ENCODE measurements at places on chromosomes 3 and 15. TPM values are rescaled to one million over a fixed set of nuclear protein-coding genes. Genes with fewer than 3 reads are reported as not detected.

Gene TSPAN3
- total RNA-seq: 24.9 TPM

Gene LRRN1
- 0.49 TPM for total RNA-seq

Gene ZFYVE19
- total RNA-seq: 17.0 TPM

Gene TNFAIP8L3
- not detected for total RNA-seq

Gene RARB
- total RNA-seq: not detected

Gene CCR2
- not detected for total RNA-seq

Gene CLEC3B
- not detected for total RNA-seq

Gene CPLX3
- not detected for total RNA-seq

Gene ZPLD1
- not detected for total RNA-seq

Gene SLC35G2
- total RNA-seq: not detected

Gene GABRA5
- total RNA-seq: not detected

Gene GOLGA8S
- total RNA-seq: 0.05 TPM

Gene SNX22
- total RNA-seq: 0.47 TPM

Gene TRPM7
- 32.7 TPM for total RNA-seq

Gene EFHB
- total RNA-seq: 1.2 TPM

Gene USF3
- 7.9 TPM for total RNA-seq

Gene TMEM45A
- 0.21 TPM for total RNA-seq

Gene CNTN3
- total RNA-seq: not detected

Gene MESP2
- total RNA-seq: not detected

Gene IQCF5
- not detected for total RNA-seq

Gene ARHGAP31
- total RNA-seq: 3.7 TPM

Gene C3orf85
- not detected for total RNA-seq

Gene RASGRP1
- total RNA-seq: 44.9 TPM

Gene ITGB5
- 0.31 TPM for total RNA-seq

Gene SH2D7
- total RNA-seq: not detected

Gene LRTM1
- not detected for total RNA-seq

Gene XCR1
- not detected for total RNA-seq

Gene GOLGA8H
- total RNA-seq: not detected

Gene PRSS50
- total RNA-seq: not detected

- peak; percentile 78 for DNase-seq
These were observed 12.2 kb upstream of the SACM1L start for GRCh38 chr3:45677033-45677446.

GRCh38 chr3:192818126-192818525, 90.8 kb upstream of the FGF12 start:
- DNase-seq: no peak

- no peak for DNase-seq
These were observed 19.0 kb upstream of the IL1RAP start for GRCh38 chr3:190494907-190495306.

DNA sequence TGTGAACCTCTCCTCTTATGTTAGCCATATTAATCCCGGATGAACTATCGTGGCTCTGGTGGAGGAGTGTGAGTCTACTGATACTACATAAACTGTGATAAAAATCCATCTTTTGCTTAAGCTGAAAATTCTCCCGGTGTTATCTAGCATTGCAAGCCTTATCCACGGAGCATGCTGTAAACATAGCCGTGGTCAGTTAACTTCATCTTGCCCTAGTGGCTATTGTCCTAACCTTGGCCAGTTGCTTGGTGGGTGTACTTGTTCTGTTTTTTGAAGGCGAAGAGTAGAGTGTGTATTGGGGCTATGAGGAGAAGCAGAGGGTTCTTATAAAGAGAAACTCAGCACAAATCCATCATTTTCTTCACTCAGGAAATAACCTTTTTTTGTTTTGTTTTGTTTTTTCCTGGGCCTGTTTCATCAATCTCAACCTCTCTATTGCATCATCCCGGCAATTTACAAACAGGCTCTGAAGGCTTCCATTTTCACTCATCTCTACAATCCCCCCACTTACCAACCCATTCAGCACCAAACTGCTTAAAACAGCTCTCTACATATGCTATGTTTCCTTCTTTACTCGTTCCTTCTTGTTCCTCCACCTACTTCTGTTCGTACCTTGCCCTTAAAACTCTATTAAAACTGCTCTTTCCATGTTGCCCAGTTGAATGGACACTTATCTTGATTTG, 135.5 kb upstream of the PTX3 start:
- DNase-seq: no peak

DNA sequence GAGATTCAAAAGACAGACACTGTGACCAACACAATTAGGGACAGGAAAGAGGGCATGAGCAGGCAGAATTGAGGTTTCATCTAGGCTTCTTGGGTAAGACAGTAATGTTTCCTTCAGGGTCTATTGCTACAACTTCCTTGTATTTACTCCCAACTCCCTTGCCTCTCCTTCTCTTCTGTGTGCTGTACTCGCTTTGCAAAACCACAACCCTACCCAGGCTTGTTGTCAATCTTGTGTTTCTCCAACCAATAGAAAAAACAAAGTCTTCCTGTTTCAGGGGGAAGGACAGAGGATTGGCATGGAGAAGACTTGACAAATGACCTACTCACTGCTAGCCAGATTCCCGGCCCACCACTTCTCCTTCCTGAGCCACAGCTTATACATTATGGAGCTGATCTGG, 36.3 kb upstream of the MASP1 start:
- no peak for DNase-seq

GRCh38 chr3:133915685-133916658, 20.3 kb upstream of the RAB6B start:
- no peak for DNase-seq

- DNase-seq: no peak
These were observed 101.5 kb upstream of the SLC6A6 start for GRCh38 chr3:14300721-14301399.

DNA sequence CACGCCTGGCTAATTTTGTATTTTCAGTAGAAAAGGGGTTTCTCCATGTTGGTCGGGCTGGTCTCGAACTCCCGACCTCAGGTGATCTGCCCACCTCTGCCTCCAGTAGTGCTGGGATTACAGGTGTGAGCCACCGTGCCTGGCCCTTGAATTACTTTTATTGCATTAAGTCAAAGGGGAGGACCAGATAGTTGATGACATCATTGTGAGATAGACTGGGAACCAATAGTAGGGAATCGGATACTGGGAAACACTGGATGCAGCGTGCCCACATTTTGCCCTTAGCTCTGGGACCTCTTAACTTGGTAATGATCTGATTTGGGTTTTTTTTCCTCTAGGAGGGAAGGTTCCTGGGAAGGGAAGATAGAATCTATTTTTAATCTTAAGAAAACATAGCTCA, 19.2 kb downstream of the DAG1 start:
- DNase-seq: no peak

- no peak for DNase-seq
These were observed 241.9 kb upstream of the PEX5L start for GRCh38 chr3:180278583-180279188.

- DNase-seq: peak; percentile 16
These were observed 78.3 kb upstream of the ALDH1L1 start for GRCh38 chr3:126258670-126259069.

- no peak for DNase-seq
These were observed 171.5 kb downstream of the RPLP1 start for GRCh38 chr15:69624155-69624520.

- DNase-seq: no peak
These were observed 18.6 kb downstream of the ARRDC4 start for GRCh38 chr15:97979140-97979520.

DNA sequence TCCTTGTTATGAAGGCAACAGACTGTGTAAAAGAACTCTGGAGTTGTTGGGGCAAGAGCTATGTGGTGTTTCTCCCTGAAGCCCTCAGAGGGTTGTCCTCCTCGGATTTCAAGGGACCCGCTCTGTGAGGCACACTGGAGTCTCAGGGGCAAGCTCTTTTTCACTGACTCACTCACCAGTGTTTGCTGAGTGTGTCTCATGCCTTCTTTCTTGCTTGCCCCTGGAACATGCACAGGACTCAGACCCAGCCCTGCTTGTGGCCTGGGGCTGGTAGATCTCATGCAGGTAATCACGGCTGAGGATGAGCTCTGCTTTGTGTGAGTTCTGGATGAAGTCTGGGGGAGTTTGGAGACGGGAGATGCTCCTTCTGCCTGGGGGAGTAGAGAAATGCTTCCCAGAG, 93.7 kb downstream of the CACNA1D start:
- no peak for DNase-seq

GRCh38 chr3:112770032-112770626, 76.5 kb downstream of the CD200R1L start:
- DNase-seq: peak; percentile 57

GRCh38 chr3:127107002-127107401, 85.9 kb upstream of the PRR23E start:
- no peak for DNase-seq

GRCh38 chr3:53056442-53056841, 10.6 kb upstream of the SFMBT1 start:
- DNase-seq: no peak

DNA sequence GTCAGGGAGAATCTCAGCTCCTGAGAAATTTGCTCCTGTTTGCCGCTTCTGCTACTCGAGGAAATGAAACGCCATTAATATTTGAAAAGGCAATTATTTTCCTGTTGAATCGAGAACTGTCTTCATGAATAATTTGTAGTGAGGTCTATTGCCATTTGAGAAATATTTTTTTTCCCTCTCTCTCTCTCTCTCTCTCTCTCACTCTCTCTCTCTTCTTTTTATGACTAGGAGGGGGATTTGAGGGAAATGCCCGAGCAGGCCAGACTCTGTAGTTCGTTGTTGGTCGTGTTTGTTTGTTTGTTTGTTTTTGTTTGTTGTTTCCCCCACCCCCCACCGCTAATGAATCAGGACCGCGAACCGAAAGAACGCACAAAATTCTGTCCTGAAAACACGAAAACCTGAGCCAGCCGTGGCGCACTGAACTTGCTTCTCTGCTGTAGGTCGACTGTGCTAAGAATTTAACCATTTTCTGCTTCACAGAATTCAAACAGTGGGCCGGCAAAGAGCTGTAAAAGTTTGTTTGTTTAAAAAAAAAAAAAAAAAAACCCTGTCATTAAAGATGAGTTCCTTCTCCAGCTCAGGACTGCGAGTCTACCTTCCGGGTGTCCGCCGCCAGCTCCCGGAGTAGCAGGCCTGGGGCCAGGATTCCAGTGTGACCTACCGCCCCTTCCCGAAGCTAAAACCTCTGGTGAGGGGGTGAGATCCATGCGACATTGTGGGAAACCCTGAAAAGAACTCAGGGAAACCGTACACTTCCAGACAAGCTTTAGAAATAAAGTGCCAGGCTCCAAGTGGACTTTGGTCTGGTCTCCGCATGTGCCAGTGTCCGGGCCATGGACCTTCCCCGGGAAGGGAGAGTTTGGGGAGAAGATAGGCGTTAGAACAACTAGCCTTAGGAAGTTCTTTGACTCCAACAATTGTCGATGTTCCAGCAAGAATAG, 12.1 kb downstream of the ZIC4 start:
- DNase-seq: no peak

DNA sequence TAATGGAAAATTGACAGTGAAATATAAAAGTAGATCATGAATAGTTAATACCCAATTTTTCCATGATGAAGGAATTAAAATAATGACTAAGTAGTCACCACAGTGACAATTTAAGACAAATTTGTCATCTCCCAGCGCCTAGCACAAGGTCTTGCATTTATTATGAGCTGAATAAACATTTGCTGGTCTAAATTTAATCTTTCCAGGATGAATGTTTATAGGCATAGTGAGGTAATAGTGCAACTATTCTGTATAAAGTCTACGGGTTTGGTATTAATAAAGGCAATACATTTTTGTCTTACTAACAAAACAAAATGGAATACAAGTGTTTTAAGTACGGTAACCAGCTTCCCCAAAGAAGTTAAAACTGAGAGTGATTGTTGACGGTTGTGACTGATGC, 209.3 kb downstream of the CD47 start:
- no peak for DNase-seq

DNA sequence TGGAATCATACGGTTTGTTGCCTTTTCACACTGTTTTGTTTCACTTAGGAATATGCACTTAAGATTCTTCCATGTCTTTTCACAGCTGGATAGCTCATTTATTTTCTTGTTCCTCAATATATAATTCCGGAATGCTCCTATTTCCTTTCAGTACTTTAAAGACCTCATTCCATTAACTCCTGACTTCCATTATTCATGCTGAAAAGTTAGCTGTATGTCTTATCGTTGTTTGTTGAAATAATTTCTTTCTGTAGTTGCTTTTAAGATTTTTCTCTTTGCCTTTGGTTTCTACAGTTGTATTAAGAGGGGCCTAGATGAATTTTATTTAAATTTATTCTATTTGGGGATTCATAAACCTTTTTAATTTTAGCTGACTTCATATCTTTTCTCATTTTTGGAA, 122.2 kb downstream of the ANXA2 start:
- DNase-seq: no peak

DNA sequence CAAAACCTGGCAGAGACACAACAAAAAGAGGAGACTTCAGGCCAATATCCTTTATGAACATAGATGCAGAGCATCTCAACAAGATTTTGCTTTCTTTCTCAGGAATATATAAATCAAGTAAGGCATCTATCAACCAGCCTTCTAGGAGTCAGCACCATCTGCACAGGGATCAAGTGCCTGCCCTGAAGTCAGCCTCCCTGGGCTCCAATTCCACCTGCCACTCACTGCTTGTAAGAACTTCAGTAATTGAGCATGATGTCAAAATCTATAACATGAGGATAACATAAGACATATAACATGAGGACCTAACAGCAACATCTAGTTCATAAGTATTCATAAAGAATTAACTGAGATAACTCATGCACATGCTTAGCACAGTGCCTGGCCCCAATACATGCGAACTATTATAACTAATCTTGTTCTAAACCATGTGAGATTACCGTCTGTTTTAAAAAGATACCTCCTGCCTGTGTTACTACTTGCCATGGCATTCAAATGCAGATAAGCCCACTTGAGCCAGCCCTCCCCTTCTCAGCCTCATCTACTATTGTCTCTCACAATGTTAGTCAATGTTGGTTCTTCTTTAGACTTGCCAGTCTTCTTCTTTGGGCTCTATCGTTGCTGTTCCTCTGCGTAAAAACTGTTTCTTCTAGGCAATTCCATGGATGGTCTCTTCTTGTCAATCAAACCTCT, 91.6 kb downstream of the PLD1 start:
- no peak for DNase-seq

- peak; percentile 27 for DNase-seq
These were observed 66.8 kb upstream of the RASGRP1 start for GRCh38 chr15:38631119-38632075.

DNA sequence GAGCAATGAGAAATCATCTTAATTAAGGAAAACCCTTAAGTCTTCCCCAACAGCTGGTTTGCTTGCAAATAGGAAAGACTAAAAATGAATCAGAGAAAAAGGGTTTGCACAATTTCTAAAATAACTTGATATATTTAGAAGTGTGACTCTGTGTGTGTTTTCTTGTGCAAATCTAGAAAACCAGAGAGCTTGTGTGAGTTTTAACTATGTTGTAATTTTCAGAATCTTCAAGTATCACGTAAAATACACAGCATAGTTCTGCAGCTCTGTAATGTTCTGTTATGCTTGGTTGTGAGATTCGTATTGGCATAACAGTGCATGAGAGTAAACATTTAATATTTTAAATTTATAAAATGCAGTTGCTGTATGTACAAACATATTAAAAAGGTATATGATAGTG, 74.7 kb upstream of the GAP43 start:
- DNase-seq: no peak

Data from activated naive CD4-positive, alpha-beta T cell treated with anti-CD3 and anti-CD28 coated beads for 36 hours (primary cell).